ENCODE measurements at places on chromosomes 6 and 20.

- no peak for DNase-seq
These were observed 104.0 kb downstream of the ISM1 start for GRCh38 chr20:13325033-13325432.

DNA sequence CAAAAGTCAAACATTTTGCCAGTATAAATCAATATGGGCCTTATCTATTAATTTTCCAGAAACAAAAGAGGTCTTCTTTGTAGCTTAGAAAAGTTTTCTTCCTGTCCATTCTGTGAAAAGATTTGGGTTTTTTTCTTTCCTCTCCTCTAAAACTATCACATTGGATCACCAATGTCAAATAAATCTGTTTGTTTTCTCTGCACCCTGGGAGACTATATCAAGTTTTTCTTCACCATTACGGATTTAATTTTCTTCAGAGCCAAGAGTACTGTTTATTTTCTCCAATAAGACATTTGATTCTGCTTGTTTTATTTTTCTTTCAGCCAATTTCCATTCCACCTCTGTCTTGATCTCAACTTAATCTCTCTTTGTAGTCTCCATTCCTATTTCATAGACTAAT is 1.9 kb upstream of the LZTS3 start:
- no peak for DNase-seq

DNA sequence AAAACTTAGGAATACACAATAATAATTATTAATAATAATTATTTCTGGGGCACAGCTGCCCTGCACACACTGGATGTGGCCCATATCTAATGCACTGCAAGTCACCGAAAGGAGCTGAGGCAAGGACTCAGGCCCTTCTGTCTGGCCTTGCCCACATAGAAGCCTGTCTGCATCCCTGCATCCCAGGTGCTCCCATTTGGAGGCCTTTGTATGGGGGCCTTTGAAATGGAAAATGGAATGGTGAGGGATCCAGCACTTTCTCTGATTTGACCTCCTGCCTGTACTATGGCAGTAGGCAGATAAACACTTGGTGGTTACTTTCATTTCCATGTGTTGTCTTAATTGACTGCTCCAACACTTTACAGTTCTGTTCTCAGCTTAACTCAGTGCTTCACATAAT is 75.7 kb upstream of the PTCHD4 start:
- DNase-seq: no peak

- DNase-seq: no peak
These were observed 104.4 kb upstream of the ESR1 start for GRCh38 chr6:151702851-151703658.

- no peak for DNase-seq
These were observed 27.8 kb upstream of the PIM1 start for GRCh38 chr6:37142050-37142614.

- no peak for DNase-seq
These were observed 4.6 kb upstream of the EDEM2 start for GRCh38 chr20:35151736-35152135.

DNA sequence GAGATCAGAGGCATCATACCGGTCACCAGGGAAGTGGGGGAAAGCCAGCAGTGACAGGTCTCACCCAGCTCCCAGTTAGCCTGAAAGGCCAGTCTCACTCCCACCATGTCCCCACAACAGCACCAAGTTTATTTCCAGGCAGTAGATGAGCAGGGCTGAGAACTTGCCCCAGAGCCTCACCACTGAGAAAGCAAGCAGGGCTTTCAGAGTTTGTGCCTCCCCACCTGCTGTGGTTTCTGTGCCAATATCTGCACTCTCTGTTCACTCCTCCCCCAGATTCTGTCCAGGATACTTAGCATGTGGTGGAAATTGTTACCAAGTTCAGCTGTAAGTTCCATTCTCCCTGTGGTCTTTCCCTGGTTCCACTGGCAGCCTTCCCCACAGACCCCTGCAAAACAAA is 255.0 kb upstream of the HTR1E start:
- no peak for DNase-seq

GRCh38 chr6:34961574-34961973 is 72.5 kb downstream of the ANKS1A start:
- DNase-seq: no peak

GRCh38 chr6:44251576-44252524 is 4.9 kb downstream of the HSP90AB1 start:
- no peak for DNase-seq

Measured in vagina (tissue), 2 donors.